ENCODE measurements at places on chromosomes 2 and 18. TPM values are rescaled to one million over a fixed set of nuclear protein-coding genes. Genes with fewer than 3 reads are reported as not detected.
A peak's percentile ranks its signal among the peaks of the same experiment; 100 is the strongest.

DNA sequence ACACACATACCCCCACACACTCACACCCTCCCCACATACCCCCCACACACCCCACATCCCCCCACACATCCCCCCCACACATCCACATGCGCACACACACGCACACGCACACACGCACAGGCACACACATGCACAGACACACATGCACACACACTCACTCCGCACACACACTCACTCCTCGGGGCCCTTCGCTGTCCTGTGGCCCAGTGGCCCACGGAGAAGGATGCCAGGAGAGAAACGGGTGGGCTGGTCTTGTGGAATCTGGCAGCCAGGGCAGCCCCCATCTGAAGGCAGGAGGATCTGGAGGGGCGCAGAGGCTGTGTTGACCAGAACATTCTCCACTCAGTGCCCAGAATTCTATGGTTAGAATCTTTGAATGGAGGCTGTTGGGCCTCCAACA lies 51.6 kb downstream of the ACAA2 start:
- no peaks in the 10 kb centered on the region for H3K4me1 ChIP-seq
- no peaks in the 10 kb centered on the region for H3K36me3 ChIP-seq
- no peak overlapping the region for H3K27ac ChIP-seq
- no peak overlapping the region for H3K4me3 ChIP-seq
- H3K27me3 ChIP-seq, result no peaks in the 10 kb centered on the region

- no peak overlapping the region for H3K27ac ChIP-seq
- no peaks in the 10 kb centered on the region for H3K27me3 ChIP-seq
- H3K36me3 ChIP-seq, result no peaks in the 10 kb centered on the region
These were observed 249.3 kb downstream of the ERBB4 start for GRCh38 chr2:212289301-212289700.

- H3K27ac ChIP-seq, result no peak overlapping the region
- H3K36me3 ChIP-seq, result no peaks in the 10 kb centered on the region
- no peaks in the 10 kb centered on the region for H3K27me3 ChIP-seq
- DNase-seq, result no peak
- H3K4me1 ChIP-seq, result peaks cover 84% of the 10 kb centered on the region
These were observed 137.7 kb upstream of the ITGB6 start for GRCh38 chr2:160337728-160338127.

SERPINB4 gene
- not detected for polyA plus RNA-seq

DNA sequence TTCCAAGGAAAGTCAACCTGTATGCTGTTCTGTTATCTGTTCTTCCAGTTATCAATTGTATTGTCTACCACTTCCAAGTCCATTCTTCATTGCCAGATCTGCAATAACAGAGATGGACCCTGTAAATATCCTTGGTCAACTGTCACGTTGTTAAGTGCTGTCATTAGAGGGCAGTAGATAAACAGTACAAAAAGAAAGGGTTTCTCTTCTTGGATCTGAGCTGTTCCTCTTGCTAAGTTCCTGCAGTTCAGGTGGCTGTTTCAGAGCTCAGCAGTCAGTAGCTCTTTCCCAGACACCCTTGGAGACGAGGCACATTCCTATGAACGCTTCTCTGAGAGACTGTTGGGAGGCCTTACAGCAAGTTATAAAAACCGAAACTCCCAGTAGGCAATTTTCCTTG lies 957.1 kb upstream of the CHAC2 start:
- no peaks in the 10 kb centered on the region for H3K27me3 ChIP-seq
- no peaks in the 10 kb centered on the region for H3K4me1 ChIP-seq
- H3K27ac ChIP-seq, result no peak overlapping the region
- DNase-seq, result peak; percentile 0
- no peak overlapping the region for H3K4me3 ChIP-seq
